Kidney epithelial cell (primary cell): ENCODE measurements at places on chromosomes 16 and 17. TPM values are rescaled to one million over a fixed set of nuclear protein-coding genes. Genes with fewer than 3 reads are reported as not detected.

TMEM114 gene
- not detected in 2 replicates for total RNA-seq

ADORA2B gene
- 6.6 and 13.0 TPM in 2 replicates for total RNA-seq

FOXC2 gene
- 12.1 and 12.2 TPM in 2 replicates for total RNA-seq

DNA sequence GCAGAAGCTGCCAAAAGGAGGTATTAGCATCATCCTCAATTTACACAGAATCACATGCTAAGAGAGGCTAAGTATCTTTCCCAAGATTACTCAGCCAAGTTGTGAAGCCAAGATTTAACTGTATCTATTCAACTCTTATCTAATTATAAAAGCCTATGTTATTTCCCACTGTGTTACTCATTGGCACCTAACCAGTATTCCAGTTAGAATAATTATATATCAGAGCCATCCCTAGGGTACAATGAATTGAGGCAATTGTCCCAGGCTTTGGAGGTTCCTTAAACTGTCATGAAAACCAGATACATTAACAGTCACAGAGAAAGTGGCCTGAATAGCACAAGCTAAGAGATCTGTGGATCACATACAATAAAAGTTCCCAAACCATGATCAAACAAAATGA lies 10.9 kb upstream of the AMFR start:
- no peak for DNase-seq

- no peak for DNase-seq
Observed at GRCh38 chr16:46884513-46885293, 541 bp downstream of the GPT2 start.

GRCh38 chr17:73693071-73693470 lies 48.8 kb upstream of the SDK2 start:
- DNase-seq = no peak

GRCh38 chr17:15287538-15288267 lies 22.6 kb upstream of the PMP22 start:
- no peak for DNase-seq

GRCh38 chr17:74803388-74803930 lies 27.3 kb upstream of the NAT9 start:
- no peak for DNase-seq

DNA sequence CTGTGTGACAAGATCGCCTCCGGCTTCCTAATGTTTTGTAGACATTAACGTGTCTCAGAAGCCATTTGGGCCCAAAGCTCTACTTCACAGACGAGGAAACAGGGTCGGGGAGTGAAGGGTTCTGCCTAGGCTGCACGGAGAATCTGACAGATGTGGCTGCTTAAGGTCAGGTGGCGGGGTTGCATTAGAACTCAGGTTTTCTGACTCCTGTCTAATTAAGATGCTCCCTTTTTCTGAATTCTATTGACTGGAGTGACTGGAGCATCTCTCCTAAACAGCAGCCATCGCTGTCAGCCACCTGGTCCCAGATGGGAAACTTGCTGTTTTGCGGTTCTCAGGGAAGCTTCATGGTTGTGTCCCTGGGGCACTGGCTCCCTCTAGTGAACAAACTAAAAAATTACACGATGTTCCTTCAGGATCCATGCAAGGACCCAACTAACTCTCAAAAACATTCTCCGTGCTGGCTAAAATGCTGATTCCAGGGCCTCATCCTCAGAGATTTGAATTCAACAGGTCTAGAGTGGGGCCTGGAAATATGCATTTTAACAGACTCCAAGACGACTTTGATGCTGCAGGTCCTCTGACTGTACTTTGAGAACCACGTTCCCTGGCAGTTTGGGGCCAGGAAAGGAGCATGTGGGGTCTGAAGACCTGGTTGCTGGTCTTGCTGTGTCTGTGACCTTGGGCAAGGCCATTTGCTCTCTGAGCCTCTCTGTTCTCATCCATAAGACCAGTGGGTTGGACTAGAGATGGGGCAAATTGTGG lies 117.4 kb downstream of the IRF8 start:
- peak; percentile 10 for DNase-seq
